ENCODE measurements at places on chromosomes 7 and 10.

- DNase-seq = no peak
These were observed 16.0 kb upstream of the DLX6 start for GRCh38 chr7:96989241-96989858.

DNA sequence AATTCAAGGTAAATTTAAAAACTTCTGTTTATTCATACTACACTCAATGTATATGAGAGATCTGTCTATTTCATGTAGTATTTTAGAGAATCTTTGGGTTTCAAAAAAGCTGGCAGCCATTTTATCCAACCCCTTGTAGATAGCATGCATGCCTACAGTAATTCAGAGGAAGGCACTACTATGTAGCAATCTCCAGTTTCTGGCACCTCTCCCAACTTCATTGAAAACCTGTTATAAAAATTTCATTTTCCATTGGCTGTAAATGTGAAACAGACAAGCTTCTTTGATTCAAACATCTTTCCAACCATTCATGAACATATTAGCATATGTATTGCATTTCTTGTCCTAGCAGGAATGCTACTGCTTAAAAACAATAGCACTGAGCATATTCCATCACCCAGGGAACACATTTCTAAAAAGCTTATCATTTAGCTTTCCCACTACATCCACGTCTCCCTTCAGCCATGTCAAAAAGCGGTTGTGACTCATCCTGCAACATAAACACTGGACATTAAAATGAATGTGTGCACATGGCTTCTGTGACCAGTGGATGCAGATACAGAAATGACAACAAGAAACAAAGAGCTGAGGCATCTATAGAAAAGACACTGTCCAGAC lies 330.4 kb upstream of the AOAH start:
- no peak for DNase-seq

GRCh38 chr7:37041461-37041860 lies 317.2 kb upstream of the AOAH start:
- no peak for DNase-seq

DNA sequence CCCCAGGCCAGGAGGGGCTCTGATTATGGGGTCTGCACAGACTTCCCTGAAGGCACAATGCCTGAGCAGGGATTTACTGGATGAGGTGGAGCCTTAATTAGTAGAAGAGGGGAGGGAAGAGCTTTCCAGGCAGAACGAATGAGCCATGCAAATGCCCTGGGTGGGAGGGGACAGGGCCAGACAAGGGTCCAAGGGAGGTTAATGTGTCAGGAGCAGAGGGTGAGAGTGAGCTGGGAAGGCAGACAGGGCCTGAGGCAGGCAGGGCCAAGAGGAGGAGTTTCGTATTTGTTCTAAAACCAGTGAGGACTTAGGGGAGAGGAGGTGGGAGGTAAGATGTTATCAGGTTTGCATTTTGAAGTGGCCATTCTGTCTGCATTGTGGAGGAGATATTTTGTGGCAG lies 65.3 kb downstream of the NPY start:
- DNase-seq = no peak

GRCh38 chr10:112988839-112989406 lies 38.9 kb downstream of the TCF7L2 start:
- DNase-seq = no peak

DNA sequence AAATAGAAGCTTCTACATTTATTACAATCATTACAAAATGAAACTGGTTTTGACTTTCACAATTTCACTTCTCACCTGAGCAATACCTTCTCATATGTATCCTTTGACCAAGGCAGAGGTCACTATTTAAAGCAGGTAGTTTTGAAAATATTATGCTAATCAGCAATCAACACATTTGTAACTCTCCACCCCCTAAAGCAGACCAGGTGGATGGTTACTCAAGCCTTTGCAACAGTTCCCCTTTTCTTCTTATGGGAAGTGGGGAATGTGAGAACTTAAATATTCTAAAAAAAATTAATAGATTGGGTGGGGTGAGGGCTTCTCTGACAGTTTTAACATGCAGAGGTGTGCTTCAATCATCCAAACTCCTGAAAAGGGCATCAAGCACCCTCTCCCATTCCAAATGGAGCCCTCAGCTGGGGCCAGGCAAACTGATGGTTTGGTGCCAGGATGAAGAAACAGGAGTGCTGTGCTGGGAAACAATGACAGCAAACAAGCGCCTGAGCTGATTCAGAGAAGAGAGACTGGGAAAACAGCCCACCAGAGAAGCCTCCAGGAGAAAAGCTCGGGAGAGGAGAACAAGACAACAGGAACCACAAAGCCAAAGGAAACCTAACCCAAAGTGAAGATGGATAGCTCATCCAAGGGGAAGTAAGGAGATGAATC lies 17.1 kb downstream of the RAPGEF5 start:
- DNase-seq = no peak

DNA sequence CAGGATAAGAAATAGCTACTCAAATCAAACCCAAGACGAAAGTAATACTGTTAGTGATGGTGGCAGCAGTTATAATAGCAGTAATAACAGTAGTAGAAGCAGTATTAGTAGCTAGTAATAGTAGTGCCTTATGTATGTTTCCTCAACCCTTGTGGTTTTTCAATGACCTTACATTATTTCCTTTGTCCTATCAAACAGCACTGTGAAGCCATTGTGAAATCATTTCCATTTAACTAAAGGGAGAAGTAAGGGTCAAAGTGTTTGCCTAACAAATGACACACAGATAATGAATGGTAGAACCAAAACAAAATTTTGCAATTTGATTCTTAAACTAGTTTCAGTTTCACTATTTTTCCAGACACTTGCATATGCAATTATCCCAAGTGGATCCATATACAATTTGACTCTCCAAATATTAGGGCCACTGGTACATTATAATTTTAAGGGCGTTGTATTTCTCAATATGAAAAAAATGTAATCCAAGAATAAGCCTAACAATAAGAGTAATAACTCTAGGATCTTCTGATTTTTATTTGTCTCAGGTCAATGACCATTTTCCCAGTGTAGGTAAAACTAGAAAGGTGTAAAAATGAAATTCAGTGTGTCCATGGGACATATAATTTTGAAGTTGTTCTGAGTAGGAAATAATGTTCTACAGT lies 33.7 kb upstream of the TMEM26 start:
- peak; percentile 77 for DNase-seq
